Chondrocyte (in vitro differentiated cells): ENCODE measurements at places on chromosomes 11 and 22. TPM values are rescaled to one million over a fixed set of nuclear protein-coding genes. Genes with fewer than 3 reads are reported as not detected.
A peak's percentile ranks its signal among the peaks of the same experiment; 100 is the strongest.

Gene OR4A16
- not detected in 3 replicates for total RNA-seq

- no peak for DNase-seq
- no peak overlapping the region for H3K4me3 ChIP-seq
- peaks cover 30% of the 10 kb centered on the region for H3K27me3 ChIP-seq
- H3K27ac ChIP-seq: no peak overlapping the region
- H3K36me3 ChIP-seq: no peaks in the 10 kb centered on the region
Measured at GRCh38 chr11:2264366-2265053, 5.9 kb downstream of the ASCL2 start.

GRCh38 chr11:13717331-13717730, 48.9 kb downstream of the FAR1 start:
- H3K27me3 ChIP-seq: no peaks in the 10 kb centered on the region
- no peak overlapping the region for H3K27ac ChIP-seq
- H3K4me1 ChIP-seq: peaks cover 20% of the 10 kb centered on the region
- DNase-seq: no peak

DNA sequence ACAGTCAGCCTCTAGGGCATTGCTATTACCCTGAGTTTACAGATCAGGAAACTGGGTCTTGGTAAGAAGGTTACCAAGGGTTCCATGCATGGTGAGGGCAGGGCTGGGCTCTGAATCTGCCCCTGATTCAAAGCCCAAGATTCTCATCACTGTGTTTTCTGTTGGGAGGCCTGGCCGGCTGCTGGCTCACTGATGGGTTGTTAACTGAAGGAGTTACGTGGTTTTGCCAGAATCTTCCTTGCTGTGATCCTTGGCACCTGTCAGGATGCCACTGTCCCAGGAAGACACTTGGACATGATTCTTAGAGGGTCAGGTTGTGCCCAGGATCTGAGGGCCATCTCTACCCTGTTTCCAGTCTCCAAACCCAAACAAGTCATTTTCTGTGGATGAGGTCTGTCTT, 61.5 kb downstream of the ADAMTS15 start:
- peaks cover 26% of the 10 kb centered on the region for H3K4me1 ChIP-seq
- no peak overlapping the region for H3K4me3 ChIP-seq
- H3K27ac ChIP-seq: peak overlapping the region; percentile 82
- no peaks in the 10 kb centered on the region for H3K27me3 ChIP-seq
- peaks cover 16% of the 10 kb centered on the region for H3K36me3 ChIP-seq

Gene USH1C
- total RNA-seq: 0.72 to 0.92 TPM in 2 of 3 replicates, not detected in the other

- no peak for DNase-seq
- no peak overlapping the region for H3K27ac ChIP-seq
- no peaks in the 10 kb centered on the region for H3K27me3 ChIP-seq
- no peak overlapping the region for H3K4me3 ChIP-seq
Measured at GRCh38 chr11:126233391-126233790, 21.8 kb downstream of the FAM118B start.
